ENCODE measurements at places on chromosomes 13 and 19.

DNA sequence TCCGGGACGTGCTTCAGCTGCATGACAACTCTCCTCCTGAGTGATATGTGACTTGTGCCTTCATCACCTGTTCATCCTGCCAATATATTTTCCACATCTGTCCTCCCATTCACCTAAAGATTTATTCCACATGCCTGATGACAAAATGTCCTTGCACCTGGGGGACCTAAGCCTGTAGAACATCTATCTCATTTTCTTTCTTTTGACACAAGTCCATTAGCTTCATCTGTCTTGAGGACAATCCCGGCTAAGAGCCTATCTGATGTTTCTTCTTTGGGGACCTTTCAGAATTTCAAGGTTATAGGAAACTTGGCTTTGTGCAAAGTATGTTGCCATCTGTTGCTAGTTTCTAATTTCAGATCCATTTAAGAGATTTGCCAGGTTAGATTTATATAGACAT lies 41.1 kb downstream of the ITGBL1 start:
- DNase-seq = no peak

- no peak for DNase-seq
Measured at GRCh38 chr13:20301403-20302071, 69.4 kb upstream of the GJB6 start.

DNA sequence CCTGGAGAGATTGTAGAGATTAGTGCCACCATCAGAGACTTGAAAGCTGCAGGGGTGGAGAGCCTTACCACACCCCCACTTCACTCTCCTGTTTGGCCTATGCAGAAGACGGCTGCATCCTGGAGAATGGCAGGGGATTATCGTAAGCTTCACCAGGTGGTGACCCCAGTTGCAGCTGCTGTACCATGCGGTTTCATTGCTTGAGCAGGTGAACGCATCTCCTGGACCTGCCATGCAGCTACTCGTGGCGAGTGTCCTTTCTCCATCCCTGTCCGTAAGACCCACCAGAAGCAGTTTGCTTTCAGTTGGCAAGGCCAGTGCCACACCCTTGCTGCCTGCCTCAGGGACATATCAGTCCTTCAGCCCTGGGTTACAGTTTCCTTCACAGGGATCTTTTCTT lies 21.2 kb downstream of the PPP5C start:
- no peak for DNase-seq

DNA sequence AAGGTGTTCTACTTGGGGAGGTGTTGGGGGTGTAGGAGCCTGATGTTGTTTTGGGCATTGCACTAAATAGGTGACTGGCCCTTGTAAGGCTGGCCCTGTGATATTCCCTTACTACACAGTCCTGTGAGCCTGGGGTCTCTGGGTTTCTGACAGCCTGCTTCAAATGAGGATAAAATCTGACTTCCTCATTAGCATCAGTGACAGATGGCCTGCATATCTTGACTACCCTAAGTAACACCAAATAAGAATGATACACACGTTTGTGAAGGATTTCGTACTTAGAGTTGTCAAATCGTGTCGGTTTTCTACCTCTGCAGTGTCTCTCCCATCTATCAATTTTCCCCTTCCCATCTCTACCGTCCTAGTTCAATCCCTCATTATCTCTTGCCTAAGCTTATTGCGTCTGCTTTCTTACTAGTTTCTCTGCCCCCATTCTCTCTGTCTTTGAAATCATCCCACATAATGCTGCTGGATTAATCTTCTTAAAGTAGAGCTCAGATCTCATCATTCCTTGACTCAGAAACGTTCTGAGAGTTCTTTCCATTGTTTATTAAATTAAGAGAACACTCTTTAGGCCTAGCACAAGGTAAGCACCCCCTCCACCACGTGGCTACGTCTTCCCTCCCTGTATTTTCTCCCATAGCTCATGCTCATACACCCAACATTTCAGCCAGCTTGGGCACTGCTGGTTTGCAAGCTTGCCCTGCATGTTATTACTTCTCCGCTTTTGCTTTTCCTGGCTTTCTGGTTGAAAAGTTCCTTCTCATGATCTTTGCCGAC lies 26.2 kb upstream of the CNMD start:
- no peak for DNase-seq

DNA sequence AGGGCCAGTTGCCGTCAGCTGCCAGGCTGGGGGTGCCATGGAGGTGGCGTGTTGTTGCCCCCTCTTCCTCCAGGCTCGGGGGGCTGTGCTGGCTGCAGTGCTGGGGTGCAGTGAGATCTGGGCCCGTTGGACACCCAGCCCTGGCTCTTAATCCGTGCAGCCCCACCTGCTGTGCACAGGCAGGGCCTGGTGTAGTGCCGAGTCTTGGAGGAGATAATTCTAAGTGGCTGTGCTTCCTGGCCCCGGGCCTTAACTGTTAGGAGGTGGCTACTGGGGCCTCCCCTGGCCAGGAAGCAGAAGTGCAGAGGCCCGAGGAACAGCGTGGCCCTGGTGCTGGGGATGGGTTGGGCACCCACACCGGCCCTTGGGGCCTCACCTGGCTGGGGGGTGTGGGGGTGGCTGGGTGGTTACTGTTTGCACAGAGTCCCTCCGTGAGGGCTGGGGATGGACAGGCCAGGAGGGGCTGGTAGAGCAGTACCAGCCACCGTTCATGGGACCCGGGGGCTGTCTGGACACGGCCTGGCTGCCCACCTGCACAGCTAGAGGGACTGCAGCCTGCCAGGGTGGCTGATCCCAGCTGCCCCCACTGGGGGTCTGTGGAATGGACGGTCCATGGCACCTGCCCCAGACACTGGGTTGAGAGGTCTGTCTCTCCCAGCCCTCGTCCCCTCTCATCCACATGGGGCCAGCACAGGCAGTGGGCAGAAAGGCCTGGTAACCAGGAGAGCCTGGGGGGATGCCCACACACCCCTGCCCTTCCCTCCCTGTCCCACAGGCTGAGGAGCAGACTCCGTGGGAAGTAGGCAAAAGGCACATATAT lies 3.3 kb downstream of the GPX4 start:
- DNase-seq = no peak

- DNase-seq = no peak
Measured at GRCh38 chr19:56712611-56713276, 41.2 kb upstream of the ZNF835 start.

All from NCI-H1417 treated with DMSO at 0.1 percent for 48 hours (cell line).